ENCODE measurements at places on chromosomes 3 and 15.

GRCh38 chr3:38268087-38268486 lies 2.5 kb downstream of the SLC22A13 start:
- no peak for DNase-seq

DNA sequence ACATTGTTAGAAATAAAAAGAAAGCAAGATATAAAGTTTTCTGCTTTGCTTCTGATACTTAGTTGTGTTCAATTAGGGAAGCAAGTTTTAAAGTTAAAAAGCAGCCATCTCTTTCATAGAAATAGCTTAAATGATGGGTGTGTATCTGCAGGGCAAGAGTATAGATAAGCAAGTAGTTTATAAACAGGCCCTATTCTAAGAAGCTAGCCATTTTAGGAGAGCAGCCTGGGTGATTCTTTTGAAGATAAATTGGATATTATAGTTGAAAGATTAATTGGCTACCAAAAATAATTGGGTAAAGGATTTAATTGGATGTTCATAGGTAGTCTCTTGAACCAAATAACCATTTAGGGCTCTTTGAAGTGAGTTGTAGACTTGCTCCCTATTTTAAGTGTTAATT lies 5.6 kb downstream of the EIF3J start:
- no peak for DNase-seq

DNA sequence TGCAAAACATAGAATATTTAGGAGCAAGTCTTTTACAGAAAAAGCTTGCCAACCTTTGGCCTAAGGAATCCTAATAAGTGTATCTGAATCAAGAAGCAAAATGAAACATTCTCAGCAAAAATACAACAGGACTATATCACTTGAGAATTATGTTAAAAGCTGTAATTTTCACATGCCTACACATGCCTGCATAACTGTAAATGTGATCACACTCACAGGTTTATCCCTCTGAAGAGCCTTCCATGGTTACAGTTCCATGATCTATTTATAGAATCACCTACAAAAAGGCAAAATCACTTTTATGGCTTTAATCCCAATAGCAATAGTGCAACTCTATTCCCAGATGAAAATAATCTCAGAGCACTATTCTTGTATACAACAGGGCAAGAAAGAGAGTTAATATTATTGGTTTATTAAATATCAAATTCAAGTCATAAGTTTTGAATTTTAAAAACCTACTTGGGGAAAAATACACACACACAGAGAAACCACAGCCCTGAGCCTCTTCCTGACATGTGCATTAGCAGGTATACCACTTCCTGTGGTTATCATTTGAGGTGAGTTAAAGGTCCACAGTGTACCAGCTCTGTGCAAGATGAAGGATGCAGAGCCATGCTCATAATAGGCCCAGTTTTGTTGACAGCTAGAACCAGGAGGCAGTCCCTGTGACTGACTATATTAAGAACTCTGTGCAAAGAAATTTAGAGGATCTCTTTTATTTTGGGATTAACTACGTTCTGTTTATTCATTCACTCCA lies 252.5 kb upstream of the TGFBR2 start:
- DNase-seq: no peak

GRCh38 chr15:72740219-72740618 lies 43.3 kb downstream of the ADPGK start:
- no peak for DNase-seq

DNA sequence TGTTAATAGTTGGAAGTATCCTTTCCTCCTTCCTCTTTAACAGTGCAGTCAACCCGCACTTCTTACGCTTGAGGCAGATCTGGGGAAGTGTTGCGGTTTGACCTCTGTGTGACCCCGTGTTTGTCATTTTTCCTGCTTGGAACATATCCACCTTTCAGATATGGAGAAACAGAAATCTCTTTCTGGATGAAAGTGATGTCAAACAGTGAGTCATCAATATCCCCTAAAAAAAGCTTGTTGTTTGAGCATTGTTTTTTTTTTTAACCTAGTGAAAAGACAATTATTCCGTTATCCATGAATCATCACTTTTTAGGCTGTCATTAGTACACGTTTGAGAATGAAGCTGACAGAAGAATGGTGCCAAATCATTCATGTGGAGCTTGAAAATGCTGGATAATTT lies 293.7 kb downstream of the ARPP21 start:
- DNase-seq: peak; percentile 35

DNA sequence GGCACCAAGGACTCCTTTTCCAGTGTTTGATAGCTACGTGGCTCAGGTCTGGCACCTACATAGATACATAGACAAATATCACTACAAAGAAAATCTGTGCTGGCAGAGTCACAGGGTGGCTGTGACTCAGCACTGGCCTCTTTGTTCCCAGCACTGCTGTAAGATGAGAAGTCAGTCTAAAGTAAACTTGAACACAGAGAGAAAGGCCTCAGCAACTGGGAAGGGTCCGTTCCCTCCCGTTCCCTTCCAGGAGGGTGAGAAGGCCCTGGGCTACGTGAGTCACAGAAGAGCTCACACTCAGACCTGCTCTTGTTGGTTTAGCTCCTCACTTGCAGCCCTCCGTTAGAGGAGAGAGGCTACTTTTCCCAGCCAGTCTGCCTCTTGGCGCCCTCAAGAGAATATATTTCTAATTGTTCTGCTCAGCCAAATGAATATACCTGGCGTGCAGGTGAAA lies 23.1 kb downstream of the ANXA2 start:
- DNase-seq: no peak

DNA sequence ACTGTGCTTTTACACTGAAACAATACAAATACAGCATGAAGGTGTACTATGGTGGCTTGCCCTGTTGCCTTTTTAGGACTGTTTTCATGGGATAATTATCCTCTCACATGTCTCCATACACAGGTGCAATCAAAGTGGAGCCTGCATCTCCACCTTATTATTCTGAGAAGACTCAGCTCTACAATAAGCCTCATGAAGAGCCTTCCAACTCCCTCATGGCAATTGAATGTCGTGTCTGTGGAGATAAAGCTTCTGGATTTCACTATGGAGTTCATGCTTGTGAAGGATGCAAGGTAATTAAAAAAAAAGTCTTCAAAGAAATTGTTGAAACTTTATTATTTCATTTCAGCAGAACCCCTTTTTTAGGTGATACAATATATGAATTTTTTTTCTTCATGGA lies 92.3 kb downstream of the PPARG start:
- DNase-seq: no peak

GRCh38 chr3:192597506-192597905 lies 129.8 kb downstream of the FGF12 start:
- no peak for DNase-seq

- no peak for DNase-seq
These were observed 1.7 kb upstream of the SLC6A20 start for GRCh38 chr3:45798034-45798433.

DNA sequence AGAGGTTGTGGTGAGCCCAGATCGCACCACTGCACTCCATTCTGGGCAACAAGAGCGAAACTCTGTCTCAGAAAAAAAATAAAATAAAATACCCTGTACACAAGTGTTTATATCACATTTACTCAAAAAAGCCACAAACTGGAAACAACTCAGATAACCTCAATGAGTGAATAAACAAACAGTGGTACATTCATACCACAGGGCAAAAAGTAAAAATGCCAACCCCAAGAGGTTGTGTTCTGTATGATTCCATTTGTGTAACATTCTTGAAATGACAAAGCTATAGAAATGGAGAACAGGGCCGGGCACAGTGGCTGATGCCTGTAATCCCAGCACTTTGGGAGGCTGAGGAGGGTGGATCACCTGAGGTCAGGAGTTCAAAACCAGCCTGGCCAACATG lies 12.9 kb downstream of the EDC3 start:
- no peak for DNase-seq

GRCh38 chr15:46660096-46660842 lies 1025.4 kb downstream of the SQOR start:
- no peak for DNase-seq

GRCh38 chr15:35858707-35859106 lies 312.7 kb upstream of the DPH6 start:
- no peak for DNase-seq

DNA sequence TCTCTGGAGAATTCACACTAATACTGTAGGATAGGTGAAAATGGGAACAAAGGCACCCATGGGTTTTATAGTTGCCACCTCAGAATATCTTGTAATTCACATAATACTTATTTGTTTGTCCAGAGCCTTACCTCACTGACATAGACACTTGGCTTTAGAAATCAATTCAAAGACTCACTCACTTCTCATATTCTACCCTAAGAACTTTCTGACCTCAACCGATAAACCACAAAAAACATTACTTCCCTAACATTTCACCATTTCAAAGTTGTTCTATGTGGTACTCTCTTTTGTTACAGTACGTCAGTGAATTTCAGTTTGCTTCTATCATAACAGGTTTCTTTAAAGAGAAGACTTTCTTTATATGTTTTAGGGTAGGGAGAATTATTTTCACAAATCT lies 359.3 kb downstream of the IGSF11 start:
- DNase-seq: no peak

- DNase-seq: no peak
These were observed 216.1 kb upstream of the ROPN1 start for GRCh38 chr3:124207873-124208485.

- DNase-seq: no peak
These were observed 664.2 kb upstream of the CFAP20DC start for GRCh38 chr3:59714066-59714465.

DNA sequence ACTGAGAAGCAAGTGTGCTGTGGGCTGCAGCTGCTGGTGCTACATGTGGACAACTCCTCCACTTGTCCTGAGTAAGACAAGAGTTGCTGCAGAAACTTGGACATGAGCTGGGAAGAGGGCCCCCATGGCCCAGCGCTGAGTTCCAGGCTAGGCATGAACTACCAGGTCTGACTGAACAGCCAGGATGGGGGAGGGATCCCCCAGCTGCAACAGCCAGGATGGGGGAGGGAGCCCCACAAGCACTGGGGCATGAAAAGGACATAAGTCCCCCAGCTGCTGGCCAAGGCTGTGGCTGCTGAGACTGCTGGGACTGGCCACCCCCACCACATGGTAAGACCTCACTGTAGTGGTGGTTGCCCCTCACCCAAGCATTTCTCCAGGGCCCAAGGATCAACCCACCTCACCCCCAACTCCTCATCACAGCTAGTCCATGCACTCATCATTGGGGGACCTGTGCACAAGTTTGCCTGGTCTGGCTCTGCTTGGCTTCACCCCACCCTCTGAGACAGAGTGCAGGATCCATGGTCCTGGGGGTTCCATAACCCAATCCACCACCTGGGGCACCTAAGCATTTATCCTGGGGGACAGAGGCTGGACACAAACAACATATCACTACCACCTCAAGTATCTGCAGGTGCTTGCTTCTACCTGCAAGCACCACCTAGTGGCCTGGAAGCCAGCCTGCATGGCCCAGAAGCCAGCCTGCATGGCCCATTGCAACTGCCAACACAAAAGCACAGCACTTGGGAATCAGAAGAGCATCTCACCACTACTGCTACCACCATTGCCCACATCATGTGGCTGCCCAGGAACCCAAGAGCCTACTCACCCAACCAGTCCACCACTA lies 84.5 kb upstream of the STT3B start:
- DNase-seq: no peak
